Lung (tissue), 17 donors: ENCODE measurements at places on chromosomes 2 and 18.

- DNase-seq: peak; percentile 85
These were observed 83.7 kb downstream of the SP3 start for GRCh38 chr2:173881461-173881860.

DNA sequence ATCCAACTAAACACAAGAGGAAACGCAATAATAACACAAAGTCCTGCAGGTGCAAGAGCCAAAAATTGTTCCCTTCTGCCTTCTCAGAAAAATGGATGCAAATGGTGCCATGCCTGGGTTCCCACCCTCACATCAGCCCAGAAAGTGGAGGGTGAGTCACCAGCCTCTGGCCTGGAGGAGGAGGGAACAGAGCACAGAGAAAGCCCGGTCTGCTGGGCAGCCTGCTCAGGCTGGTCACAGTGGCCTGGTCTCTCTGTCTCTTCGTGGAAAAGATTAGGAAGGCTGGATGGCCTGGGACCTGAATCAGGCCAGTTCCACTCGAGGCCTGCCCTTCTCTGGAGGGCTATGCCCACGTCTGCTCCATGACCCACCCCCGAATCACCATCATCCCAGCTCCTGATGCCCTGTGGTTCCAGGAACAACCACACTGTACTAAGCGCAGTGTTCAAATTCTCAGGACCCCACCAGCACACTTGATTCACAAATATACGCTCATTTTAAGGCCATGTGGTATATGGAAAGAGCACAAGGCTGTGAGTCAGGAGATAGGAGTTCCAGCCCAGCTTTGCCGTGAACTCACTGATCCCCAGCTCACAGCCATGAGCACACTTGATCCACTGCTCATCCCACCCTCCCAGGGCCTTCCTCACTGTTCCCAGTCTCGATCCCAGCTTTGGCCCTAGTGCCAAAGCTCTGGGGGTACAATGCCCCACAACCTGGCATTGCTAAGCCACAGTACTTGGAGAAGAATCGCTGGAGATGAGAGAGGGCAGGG lies 82.1 kb downstream of the ZBTB7C start:
- DNase-seq: no peak

DNA sequence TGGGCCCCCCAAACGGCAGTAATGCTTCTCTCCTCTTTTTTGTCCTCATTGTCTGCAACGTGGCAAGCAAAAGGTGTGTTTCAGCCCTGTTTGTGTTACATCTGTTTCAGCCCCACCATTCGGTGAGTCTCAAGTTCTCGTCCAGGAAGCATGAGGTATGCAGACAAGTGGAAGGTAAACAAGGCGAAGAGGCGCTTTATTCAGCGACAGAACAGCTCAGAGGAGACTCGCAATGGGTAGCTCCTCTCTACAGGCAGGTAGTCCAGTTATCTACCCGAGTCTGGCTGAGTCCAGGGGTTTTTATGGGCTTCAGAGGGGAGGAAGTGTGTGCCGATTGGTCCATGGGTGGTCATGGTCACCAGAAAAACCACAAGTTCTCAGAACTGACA lies 733.4 kb upstream of the CDH7 start:
- DNase-seq: peak; percentile 7

- no peak for DNase-seq
These were observed 260.8 kb upstream of the HDAC4 start for GRCh38 chr2:239661334-239662312.

GRCh38 chr2:102057502-102058292 lies 65.9 kb downstream of the IL1R2 start:
- DNase-seq: peak; percentile 69

DNA sequence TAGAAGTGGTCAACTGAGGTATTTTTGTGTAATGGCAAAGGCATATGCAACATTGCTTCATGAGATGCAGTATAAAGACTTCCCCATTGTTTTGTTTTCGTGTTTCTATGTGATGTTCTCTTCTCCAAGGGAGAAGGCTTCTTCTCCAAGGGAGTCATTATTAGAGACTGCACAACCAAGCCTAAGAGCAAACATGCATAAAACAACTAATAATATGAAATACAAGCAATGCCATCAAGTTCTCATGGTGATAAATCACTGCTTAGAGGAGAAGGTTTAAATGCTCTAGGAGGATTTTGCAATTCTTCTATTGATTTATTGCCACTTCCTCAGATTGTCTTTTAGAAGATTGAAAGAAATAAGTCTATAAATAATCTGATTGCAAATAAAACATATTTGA lies 524.4 kb downstream of the IRS1 start:
- no peak for DNase-seq

DNA sequence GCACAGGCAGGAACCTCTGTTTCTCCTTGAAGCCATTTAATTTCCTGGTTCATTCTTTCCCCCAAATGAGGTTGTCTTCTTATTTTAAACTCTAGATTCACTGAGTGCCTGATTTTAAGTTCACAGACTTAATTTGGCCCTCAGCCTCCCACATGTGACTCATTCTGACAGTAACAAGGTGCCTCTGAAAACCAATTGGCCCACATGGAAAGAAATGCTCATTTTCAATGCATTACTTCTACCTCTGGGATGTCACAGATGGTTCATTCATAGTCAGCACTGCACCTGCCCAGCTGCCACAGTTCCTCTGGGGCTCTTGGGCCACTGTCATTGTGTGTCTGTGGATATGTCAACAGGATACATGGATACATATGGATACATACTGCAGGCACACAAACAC lies 140.4 kb upstream of the CAPN13 start:
- no peak for DNase-seq

GRCh38 chr2:136334967-136335366 lies 217.0 kb upstream of the CXCR4 start:
- no peak for DNase-seq

DNA sequence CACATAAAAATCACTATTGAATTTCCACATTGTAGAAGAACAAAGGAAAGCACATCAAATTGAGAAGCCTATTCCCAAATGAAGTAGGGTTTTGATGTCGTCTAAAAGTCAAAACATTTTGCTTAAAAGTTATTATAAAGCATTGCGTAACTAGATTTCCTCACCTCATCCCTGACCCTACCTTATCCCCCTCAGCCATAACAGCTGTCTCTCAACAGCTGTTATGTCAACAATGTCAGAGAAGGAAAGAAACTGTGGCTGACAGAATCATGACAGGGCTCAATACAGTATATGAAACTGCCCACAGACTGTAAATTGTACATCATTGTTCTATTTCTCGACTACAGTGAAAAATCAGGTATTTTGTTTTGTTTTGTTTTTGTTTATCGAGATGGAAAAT lies 63.0 kb upstream of the ACVR1C start:
- DNase-seq: no peak

GRCh38 chr2:214261683-214262082 lies 149.2 kb upstream of the VWC2L start:
- no peak for DNase-seq

GRCh38 chr18:36078751-36079529 lies 11.6 kb upstream of the RPRD1A start:
- DNase-seq: no peak

- DNase-seq: peak; percentile 82
These were observed 115.3 kb upstream of the RIOK3 start for GRCh38 chr18:23337599-23338444.

GRCh38 chr2:38666556-38666910 lies 619 bp downstream of the GALM start:
- peak; percentile 41 for DNase-seq

- DNase-seq: no peak
These were observed 65.8 kb upstream of the SLC35F5 start for GRCh38 chr2:113822087-113822815.

- DNase-seq: no peak
These were observed 429.2 kb downstream of the PID1 start for GRCh38 chr2:228841877-228842276.

DNA sequence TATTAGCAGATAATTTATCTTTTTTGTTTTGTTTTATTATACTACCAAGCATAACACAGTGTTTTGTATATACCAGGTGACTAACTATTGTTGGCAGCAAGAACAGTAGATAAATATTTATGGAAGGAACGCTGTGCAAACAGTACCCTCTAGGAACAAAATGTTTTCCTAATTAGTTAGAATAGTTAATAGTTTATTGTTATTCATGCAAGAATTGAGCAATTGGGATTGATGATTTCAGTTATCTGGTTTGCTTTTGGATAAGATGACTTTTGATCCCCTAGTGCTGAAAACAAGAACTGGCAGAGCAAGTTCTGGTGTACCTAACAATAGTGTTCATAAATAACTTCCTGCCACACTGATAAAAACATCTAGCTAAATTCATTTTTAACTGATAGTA lies 323.3 kb downstream of the TGIF1 start:
- no peak for DNase-seq

DNA sequence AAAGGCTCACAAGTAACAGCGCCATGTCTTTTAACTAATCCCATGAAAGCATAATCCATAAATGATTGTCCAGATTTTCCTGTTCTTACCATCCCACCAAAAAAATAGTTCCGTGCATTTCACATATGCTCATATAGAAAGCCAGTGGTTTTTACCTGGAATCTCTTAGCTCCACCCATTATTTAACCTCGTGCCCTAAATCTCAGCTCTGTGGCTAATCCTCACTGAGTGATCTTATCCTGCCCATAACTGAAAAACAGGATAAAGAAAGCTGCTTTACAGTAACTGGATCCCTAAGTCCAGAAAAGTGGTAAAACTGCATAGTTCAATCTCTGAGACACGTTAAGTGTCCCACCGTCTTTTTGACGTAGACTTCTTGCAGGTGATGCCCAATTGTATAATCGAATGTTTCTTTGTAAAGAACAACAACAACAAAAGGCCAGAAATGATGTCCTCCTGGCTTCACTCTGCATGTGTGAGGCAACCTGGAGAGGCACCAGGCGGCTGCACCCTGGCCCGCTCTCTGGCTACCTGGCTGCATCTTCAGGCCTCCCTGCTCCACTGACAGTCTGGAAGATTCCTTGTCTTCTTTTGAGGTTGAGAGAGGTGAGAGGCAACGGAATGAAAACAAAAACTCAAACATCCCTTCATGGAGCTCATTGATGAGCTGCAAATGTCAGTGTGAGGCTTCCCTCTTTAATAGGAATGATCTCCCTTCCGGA lies 38.6 kb downstream of the FEZ2 start:
- DNase-seq: no peak

GRCh38 chr2:39513641-39514094 lies 76.6 kb upstream of the MAP4K3 start:
- peak; percentile 69 for DNase-seq

GRCh38 chr2:29106256-29106655 lies 9.0 kb upstream of the CLIP4 start:
- DNase-seq: no peak

DNA sequence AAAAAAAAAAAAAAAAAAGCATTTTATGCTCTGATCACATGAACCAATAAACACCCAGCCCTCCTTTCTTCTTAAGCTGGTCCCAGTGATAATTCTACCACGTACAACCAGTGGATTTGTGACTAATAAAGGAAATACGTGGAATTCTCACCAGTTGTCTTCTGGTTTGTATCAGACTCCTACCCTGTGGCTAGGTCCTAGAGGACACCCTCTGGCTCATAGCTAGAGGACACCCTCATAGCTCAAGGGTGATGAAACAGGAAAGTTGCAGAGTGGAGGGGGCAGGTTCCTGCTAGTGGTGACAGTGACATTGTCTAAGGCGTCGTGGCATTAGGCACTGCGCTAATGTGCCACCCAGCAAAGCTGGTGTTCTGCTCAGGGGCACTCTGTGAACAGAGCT lies 167.8 kb downstream of the BCL11A start:
- DNase-seq: no peak

GRCh38 chr2:25174192-25174861 lies 5.9 kb upstream of the POMC start:
- no peak for DNase-seq

GRCh38 chr18:48396561-48396960 lies 12.6 kb downstream of the ZBTB7C start:
- no peak for DNase-seq

GRCh38 chr2:38148501-38148900 lies 72.5 kb upstream of the CYP1B1 start:
- DNase-seq: no peak

DNA sequence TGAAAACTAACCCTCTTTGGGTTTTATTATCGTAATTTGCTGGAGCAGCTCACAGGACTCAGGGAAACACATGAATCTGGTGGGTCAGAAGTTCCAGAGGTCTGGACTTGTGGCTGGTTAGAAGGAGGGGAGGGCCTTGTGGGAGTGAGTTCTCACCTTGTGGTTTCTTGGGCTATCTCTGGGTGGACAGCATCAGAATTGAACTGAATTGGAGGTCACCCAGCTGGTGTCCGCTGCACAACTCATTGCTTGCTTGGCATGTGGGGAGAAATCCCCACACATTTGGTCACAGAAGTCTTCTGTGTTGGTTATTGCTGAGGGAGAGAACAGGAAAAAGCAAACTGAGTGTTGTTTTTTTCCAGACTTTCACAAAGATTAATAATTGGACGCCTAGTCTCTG lies 27.5 kb downstream of the ZNF892 start:
- no peak for DNase-seq

DNA sequence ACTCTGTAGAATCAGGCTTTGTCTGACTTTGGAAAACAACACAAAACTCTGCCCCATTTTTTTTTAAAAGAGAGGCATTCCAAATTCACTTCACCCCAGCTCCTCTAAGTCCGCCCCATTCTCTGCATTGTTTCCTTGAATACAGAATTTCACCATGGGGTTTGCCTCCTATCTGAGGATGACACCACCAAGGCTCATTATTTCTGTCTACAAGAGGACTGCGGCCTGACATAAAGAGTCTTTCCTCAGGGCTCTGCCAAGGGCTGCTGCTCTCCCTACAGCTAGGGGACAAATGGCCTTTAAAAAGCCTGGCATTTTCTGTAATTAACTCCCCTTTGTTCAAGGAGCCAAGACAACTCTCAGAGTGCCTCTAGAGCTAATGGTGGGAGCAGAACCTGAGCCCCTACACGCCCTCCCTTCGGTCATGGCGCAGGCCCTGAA lies 4.6 kb downstream of the CHST10 start:
- no peak for DNase-seq

DNA sequence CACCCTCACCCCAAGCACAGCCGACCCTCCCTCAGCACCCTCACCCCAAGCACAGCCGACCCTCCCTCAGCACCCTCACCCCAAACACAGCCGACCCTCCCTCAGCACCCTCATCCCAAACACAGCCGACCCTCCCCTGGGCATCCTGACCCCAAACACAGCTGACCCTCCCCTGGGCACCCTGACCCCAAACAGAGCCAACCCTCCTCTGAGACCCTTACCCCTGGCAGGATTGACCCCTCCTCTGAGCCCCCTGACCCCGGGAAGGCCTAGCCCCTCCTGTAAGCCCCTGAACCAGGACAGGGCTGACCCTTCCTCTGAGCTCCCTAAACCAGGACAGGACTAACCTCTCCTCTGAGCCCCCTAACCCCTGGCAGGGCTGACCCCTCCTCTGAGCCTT lies 84.4 kb upstream of the RAB6C start:
- no peak for DNase-seq

DNA sequence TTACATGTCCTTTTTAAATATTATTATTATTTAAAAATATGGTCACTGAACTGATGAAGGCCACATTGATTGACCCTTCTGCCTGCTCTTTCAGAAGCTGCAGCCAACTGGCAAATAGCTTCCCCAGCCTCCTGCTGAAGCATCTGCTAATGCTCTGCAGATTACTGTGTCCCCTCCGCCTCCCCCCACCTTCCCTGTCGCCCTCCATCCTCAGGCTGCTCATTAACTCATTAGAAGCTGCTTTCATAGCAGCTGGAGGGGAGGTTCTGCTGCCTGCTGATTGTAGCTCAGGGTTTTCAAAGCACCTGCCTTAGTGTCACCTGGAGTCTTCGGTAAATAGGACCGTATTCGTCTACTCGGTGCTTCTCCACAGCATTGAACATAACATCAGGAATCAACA lies 24.8 kb upstream of the LMAN1 start:
- DNase-seq: no peak
